ENCODE measurements at places on chromosomes 12 and 14.

DNA sequence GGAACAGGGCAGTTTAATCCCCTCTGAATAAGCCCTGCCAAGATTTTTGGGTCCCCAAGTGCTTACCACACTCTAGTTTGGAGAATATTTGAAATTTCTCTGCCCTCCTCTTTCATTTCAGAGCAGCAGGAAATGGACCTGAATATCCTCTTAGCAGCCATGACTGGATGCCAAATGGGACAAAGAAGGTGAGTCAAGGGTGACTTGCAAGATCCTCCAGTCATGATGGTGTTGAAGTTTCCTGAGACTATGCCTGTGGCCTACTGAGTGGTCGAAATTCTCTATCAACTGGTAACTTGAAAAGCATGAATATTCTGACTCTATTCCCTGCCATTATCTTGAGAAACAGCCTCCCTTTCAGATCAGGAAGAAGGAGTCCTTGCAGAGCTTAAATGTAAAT, 1674.7 kb upstream of the SEL1L start:
- DNase-seq = no peak

- DNase-seq = no peak
These were observed 6.4 kb downstream of the ITGB7 start for GRCh38 chr12:53200458-53201176.

DNA sequence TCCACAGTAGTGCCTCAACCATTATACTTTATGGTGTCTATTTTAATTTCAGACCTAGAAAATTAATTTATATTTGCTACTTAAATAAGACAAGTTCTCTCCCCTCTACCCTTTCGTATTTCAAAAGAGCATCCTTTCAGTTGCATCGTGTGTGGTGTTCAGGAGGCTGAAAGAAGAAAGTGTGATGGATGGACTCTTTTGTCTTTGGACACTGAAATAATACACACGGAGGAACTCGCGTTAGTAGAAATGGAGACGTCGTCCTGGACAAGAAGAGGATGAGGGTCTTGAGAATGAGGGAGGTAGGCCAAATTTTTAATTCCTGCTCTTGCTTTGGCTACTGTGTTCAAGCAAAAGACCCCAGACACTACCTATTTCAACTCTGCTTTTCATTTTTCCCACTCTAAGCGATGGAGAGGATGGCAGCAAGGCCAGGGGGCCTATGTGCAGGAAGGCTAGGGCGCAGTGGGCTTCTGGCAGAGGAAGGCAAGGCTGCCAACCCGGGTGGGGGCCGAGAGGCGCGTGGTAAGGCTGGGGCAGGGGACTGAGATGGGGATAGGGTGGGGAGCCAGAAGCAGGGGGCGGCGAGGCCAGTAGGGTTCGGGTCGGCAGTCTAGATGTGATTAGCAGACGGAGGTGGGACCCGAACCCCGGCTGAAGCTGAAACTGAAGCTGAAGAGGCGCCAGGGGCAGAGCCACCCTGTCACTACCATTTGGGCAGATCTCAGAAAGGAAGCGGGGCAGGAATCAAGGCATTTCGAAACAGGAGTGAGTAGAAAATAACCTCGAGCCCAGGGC, 722 bp downstream of the TMED8 start:
- peak; percentile 31 for DNase-seq

DNA sequence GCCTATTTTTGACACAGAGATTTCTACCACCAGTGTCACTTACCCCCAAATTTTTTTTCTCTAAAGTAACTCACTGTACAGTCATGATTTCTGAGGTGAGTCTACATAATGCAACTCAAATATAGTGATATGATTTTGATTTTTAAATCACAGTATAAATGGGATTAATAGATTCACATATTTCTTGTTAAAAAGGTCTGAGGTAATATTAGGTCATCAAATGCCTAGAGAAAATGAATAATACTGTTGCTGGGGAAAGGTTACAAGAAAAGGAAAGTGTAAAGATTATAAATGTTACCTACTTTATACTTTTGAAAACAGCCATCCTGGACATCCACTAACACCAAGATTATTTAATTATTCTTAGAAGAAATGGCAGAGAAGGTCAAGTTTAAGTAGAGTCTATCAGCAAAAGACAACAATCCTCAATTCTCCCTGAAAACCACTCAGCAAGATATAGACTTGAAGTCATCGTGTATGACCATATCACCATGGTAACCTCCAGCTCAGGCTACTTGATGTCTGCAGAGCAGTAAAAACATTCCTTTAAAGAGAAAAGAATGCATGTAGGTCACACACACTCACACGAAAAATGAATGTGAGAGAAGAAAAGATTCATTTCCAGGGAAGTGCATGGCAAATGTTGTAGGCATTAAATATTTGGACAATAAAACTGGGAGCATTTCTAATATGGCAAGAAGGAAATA, 58.7 kb downstream of the CCDC59 start:
- DNase-seq = no peak

GRCh38 chr12:79141776-79142175, 277.2 kb downstream of the SYT1 start:
- DNase-seq = no peak

GRCh38 chr14:75607842-75608640, 29.6 kb downstream of the FLVCR2 start:
- no peak for DNase-seq

DNA sequence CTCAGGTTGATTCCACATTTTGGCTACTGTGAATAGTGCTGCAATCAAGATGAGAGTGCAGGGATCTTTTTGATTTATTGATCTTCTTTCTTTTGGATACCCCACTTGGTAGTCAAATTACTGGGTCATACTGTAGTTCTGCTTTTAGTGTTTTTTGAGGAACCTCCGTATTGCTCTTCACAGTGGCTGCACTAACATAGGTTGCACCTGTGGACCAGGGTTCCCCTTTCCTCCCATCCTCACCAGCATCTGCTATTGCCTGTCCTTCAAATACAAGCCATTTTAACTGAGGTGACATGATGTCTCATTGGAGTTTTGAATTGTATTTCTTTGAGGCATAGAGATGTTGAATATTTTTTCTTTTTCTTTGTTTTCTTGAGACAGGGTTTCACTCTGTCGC, 152.5 kb upstream of the TMEM132C start:
- no peak for DNase-seq

DNA sequence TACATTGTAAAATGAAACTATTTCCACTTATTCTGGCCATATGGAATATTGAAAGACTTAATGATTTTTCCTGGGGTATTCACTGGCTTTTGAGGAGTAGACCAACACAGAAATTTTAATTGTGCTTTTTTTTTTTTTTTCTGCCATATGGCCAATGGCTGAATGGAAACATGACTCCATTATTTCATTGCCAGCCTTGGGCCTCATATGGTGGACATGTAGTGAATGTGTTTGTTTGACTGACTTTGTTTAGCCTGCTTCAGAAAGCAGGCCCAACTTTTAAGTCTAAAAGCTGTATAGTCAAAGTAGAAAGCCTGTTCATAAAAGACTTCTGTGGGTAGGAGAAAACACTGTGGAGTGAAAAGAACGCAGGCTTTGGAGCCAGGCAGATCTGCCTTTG, 2.4 kb downstream of the GNG2 start:
- DNase-seq = no peak

GRCh38 chr14:102063109-102063807, 23.6 kb downstream of the HSP90AA1 start:
- peak; percentile 59 for DNase-seq

DNA sequence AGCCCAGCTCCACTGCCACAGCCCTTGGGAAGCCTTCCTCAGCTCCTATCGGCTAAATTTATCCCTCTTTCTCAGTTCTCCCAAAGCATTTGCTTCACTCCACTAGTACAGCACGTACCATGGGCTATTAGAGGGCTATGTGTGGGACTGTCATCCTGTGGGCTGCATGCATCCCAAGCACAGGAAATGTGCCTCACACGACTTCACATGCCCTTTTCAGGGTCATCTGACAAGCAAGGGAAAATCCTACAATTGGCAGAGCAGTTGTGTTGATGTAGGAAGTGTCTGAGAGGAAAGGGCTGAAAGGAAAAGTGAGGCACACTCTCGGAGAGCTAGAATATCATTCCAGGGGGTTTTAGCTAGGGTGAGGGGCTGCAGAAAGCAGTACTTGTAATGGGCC, 47.6 kb downstream of the NINJ2 start:
- DNase-seq = no peak

- no peak for DNase-seq
These were observed 77.4 kb upstream of the NOS1 start for GRCh38 chr12:117438809-117439208.

DNA sequence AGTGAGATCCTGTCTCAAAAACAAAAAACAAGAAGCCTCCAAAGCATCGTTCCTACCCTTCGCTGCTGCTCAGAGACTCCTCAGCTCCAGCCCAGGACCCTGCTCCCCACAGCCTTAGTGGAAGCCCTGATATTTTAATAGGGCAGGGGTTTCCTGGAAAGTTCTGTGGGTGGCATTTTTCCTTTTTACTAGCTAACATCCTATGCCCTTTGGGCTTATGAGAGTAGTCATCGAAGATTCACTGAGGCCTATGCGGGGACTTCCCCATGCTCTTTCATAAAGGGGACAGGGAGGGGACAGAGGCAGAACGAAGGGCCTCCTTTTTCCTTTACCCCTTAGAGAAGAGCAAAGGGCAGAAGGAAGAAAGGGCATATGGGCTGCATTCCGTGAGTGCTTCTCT, 8.3 kb downstream of the LAG3 start:
- no peak for DNase-seq

- DNase-seq = no peak
These were observed 354.0 kb downstream of the FLRT2 start for GRCh38 chr14:85883966-85884365.

DNA sequence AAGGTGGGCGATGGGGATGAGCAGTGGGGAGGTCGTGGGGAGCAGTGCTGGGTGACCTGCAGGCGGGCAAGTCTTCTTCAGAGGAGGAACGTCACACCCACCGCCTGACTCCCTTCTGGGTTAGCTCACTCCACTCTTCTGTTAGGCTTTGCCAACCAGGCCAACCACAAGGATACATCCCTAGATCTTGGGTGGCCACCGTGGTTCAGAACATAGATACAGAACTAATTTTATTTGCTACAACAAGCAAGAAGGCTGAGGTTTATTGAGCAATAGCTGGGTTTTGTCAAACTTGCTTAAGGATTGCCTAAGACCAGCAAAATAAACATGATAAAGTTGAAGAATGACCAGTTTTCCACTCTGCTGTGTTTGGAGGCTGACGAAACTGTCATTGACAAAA, 109.4 kb downstream of the DACT1 start:
- no peak for DNase-seq

GRCh38 chr12:109433618-109434017, 43.5 kb downstream of the KCTD10 start:
- DNase-seq = no peak

GRCh38 chr12:109549613-109550270, 23.6 kb downstream of the MMAB start:
- no peak for DNase-seq

GRCh38 chr14:22836301-22837113, at the start of gene MMP14:
TSS of gene MMP14 (plus strand) at chr14:22836585. CDS start at chr14:22836818, 233 bp downstream.
- DNase-seq = no peak

DNA sequence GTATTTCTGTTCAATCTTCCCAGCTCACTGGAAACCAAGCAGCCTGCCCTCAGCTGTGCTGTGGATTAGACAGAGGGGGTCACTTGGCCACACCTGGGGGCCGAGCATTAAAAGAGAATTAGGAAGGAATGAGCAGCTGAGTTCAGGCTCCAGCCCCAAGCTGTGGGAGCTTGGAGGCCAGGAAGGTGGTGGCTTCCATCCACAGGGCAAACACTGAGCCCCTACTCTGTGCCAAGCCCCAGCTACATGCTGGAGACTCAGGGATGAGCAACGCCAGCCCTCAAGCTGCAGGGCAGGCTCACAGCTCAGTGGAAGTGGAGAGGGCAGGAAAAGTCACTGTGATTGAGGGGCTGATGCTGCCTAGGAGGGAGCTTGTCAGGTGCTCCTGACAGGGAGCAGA, 412.7 kb downstream of the BCL11B start:
- DNase-seq = no peak

GRCh38 chr12:5912437-5913334, 32.4 kb downstream of the ANO2 start:
- DNase-seq = no peak

GRCh38 chr12:76127588-76127987, 43.1 kb upstream of the NAP1L1 start:
- DNase-seq = no peak

- no peak for DNase-seq
These were observed 40.1 kb downstream of the KIAA0586 start for GRCh38 chr14:58467575-58467974.

GRCh38 chr12:49170924-49171323, 18.0 kb downstream of the TUBA1A start:
- DNase-seq = no peak

- DNase-seq = no peak
These were observed 5.0 kb upstream of the SETD1B start for GRCh38 chr12:121798787-121799155.

- DNase-seq = no peak
These were observed 29.0 kb downstream of the CAPRIN2 start for GRCh38 chr12:30725739-30726138.

DNA sequence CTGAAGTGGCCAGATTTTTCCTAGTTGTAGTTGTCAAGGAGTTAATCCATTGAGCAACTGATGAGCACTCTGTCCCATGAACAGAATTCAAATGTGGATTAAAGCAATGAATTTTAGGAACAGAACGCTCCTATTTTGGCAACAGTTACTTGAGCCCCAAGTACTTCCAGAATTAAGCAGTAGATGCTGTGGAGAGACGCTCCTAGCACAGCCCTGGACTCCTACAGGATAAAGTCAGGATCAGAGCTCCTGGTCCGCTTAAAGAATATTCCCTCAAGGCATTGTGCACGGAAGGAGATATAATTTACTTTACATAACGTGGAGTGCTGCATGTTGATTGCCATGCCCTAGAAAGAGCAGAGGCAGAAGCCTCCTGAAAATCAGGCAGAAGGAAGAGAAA, 53.4 kb downstream of the FLRT2 start:
- DNase-seq = no peak

DNA sequence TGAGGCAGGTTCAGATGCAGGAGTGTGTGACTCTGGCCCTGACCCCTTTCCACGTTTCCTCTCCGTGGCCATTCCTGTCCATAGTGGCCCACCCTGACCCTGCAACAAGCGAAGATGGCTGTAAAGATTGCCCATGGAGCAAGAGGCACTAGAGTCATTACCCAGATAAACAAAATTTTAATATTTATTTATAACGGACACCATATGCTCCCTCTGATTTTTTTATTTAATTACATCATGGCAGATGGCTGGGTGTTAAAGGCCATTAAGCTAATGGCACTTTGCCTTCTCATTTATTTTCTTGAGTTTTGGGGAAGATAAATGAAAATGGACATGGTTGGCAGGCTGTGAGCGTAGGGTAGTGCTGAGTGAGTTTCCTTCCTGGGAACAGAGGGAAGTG, 58.7 kb downstream of the WSCD2 start:
- no peak for DNase-seq

DNA sequence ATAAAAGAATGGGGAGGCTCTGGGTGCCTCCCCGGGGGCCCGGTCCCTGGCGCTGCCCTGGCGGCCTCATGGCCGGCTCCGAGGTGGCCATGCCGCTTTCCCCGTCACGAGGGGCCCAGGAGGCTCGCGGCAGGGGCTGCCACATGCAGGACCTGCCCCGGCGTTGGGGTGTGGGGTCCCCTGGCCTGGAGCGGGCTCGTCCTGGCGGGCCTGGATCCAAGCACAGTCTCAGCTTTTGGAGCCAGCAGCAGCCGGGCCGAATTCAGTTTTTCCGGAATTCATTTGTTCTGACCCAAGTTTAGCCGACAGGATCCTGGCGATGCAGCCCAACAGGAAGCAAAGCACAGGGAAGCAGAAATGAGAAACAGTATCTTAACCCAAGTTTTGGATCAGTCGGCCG, 26.4 kb upstream of the AEBP2 start:
- no peak for DNase-seq
